Stimulated activated CD8-positive, alpha-beta memory T cell treated with anti-CD3 and anti-CD28 coated beads, Interleukin-4, amount 100 ng/mL, for 1 hour (primary cell): ENCODE measurements at places on chromosomes 11 and 22.

DNA sequence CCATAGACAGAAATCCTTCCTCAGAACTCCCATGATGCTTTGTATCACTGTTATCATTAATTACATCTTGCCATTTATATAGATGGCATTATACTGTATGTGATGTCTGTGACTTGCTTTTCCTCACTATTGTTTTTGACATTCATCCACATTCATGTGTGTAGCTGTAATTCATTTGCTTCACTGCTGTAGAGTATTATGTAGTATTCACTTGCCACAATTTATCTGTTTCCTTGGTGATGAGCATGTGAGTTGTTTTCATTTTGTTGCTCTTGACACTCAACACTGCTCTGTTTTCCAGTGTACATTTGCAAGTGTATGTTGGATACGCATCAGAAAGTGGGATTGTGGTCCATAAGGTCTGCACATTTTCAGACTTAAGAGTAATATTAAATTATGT lies 328.6 kb upstream of the C11orf87 start:
- no peak for DNase-seq

GRCh38 chr11:67022961-67023956 lies at the start of gene SYT12:
Gene SYT12 (plus strand): TSS chr11:67023134. CDS start chr11:67030145, 7,011 bp downstream.
- no peak for DNase-seq

GRCh38 chr11:106656646-106657045 lies 361.6 kb downstream of the GUCY1A2 start:
- DNase-seq = no peak

DNA sequence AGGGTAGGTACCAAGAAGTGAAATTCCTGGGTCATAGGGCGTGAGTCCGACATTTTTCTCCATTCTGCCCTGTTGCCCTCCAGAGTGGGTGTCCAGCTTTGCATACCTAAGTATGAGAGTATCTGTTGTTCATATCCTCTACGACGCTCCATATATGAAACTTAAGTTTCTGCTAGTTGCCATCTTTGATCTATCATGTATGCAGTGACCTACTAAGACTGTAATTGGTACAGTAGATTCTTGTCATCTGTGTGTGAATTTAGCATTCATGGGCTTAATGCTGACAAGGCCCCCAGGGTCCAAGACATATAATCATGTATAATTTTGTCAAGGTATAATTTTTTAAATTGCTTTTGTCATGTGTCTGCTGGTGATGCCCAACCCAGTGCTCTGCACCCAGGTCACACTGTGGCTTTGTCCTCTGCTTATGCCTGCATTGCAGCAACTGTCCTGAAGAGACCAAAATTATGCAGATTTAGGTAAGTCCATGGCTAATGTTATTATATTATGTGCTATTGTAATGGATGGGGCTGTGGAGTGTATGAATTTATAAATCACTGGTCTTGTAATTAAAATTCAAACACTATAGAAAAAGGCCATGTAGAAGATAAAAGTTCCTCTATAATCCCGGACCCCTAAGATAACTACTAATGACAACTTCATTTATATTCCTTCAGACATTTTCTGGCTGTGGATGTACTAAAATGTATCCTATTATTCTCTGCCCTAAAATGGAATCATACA lies 12.2 kb downstream of the NEAT1 start:
- DNase-seq = no peak

GRCh38 chr11:119591836-119592310 lies 137.1 kb downstream of the NECTIN1 start:
- no peak for DNase-seq

GRCh38 chr11:112085822-112086421 lies 634 bp downstream of the TIMM8B start:
- DNase-seq = no peak

- no peak for DNase-seq
Measured at GRCh38 chr11:5362017-5362625, 10.8 kb downstream of the OR51B6 start.

- no peak for DNase-seq
Measured at GRCh38 chr22:48794906-48795305, 1032.8 kb downstream of the BRD1 start.

DNA sequence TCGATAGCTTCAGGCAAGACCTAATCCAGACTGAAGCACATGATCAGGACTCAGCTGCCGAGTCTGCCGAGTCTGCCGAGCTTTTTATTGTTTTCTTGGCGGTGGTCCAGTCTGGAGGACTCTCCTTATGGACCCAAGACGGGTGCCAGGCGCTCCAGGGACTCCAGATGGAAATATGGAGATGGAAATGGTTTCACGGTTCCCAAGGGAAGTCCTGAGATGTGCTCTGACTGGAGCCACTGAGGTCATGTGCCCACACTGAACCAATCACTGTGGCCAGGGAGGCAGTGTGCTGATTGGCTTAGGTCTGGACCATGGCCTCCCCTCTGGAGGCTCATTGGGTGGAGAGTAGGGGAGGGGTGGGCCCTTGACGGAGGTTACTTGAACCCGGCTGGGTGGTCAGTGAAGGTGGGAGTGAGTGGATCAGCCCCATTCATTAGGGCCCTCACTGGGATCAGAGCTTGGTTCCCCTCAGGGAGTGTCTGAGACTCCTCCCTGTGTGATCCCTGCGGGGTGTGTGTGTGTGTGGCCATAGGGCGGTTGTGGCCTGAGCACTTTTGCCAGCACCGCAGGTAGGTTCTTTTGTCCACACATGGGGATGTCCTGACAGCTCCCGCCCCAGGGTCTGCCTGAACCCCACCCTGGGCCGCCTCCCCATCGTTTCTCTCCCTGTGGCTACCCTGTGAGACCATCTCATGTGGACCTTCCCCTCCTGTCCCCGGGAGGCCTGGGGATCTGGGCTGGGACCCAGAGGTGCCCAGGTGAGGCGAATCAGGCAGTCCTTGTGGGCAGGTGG lies 14.0 kb downstream of the RPS6KA4 start:
- DNase-seq = no peak
